ENCODE measurements at places on chromosomes 7 and 10. TPM values are rescaled to one million over a fixed set of nuclear protein-coding genes. Genes with fewer than 3 reads are reported as not detected.

HOXA2 gene
- total RNA-seq, result 6.4 TPM

HERC4 gene
- total RNA-seq, result 154 TPM

GRCh38 chr10:61183967-61184366 is 240.0 kb upstream of the RHOBTB1 start:
- no peak for DNase-seq

DNA sequence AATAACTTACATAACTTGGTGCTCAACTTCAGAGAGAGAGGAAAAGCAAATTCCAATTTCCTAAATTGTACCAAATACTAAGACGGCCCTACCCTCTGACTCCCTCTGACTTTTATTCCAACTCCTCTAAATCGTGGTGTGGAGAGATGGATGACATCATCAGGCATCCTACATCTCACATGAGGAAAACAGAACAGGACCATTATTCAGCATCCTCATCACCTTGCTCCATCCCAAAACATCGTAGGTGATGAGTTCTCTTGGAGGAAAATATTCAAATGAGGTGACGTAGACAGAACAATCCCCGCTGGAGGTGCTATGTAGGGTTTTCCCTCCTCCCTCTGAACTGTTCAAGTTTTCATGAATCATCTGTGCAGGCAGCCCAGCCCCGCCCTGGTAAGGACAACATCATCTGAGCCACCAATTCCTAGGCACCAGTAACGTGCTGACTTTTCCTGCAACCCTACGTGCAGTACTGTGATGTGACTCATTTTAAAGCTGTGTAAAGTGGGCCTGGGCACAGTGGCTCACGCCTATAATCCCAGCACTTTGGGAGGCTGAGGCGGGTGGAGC is 167.2 kb downstream of the CALN1 start:
- no peak for DNase-seq

DNA sequence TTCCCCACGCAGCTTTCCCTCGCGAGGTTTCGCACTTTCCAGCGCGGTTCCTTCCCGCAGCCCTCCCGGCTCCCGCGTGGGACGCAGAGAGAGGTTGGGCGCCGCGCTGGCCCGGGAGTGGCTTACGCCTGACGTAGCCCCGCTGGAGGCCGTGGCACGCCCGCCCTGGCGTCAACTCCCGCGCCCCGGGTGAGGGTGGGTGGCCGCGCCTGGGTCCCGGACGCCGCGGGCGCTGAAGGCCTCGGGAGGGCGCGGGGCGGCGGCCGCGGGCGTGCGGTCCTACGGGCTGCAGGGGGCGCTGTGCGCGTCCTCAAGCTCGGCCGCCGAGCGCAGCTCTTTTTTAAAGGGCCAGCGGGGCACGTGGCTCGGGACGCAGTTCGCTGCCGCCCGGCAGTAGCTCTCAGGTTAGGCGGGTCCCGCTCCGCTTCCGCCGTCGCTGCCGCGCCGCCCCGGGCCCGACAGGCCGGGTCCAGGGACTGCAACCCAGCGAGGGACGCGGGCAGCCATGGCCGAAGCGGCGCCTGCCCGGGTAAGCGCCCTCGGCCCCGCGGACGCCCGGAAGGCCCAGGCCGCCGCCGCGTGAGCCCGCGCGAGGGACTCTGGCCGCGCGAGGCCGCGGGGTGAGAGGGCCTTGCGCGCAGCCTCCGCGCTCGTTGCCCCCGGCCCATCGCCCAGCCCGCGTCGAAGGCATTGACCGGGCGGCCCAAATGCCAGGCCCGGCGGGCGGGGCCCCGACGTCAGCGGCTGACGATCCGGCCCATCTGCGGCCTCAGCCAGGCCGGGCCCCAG is at the start of gene ZNF783:
Gene ZNF783 (plus strand): TSS at position 368 of the 789 bp plus-strand sequence. CDS start 138 bp downstream, at position 506.
- peak; percentile 90 for DNase-seq

- DNase-seq, result peak; percentile 89
Observed at GRCh38 chr7:157010588-157011332, at the start of gene MNX1. TSS of gene MNX1 (minus strand) at chr7:157010663. CDS start at chr7:157010350, 313 bp downstream.

- DNase-seq, result no peak
Observed at GRCh38 chr10:16717622-16718395, 99.4 kb downstream of the RSU1 start.

DNA sequence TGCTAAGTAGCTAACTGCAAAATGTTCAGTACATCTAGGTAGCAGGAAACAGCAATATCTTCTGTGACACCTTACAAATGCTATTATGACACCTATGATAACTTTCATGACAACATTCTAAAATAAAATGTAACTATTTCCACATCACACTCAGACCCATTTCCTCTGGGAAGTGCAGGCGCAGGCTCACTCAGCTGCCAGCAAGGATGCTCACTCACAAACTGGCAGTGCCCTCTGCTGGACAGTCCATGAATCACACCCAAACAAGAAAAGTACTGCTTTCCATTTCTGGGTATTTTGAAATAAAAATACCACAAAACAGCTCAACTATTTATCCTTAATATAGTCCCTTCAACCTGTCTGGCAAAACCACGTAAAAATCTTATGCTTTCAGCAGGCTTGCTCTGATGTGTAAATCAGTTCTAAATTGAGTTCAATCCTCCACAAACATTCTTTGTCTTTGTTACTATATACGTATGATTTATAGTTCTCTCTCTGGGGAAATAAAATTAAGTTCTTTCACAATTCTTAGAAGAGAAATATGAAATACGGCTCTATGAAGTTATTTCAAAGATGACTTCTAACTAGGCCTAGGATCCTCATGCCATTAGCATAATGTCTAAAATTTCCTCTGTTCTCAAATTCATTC is 176.6 kb downstream of the PARD3 start:
- peak; percentile 82 for DNase-seq

GRCh38 chr10:99345350-99345749 is 16.2 kb downstream of the CNNM1 start:
- DNase-seq, result no peak

DNA sequence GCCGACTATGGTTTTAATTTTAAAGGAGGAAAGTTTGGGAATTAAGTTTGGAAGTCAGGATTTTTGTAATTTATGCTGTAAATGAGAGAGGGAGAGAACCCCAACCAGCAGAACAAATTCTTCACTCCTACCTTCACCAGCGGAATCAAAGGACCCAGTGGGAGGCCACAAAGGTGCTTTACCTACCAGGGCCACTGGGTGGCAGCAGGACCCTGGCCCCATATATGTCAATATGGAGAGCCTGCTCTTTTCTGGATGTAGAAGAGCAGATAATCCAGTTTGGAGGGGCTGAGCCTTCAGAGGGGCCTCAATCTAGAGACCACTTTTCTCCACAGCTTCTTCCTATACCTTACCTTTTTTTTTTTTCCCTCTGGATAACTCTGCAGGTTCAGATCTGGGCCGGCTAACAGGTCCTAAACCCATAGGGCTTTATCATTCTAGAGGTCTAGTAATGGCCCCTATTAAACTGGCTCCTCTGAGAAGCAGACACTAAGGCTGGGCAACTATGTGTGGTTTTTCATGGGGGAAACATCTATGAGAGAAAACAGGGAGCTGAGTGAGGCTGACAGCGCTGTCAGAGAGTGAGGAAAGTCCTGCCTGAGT is 8.5 kb upstream of the SCD start:
- DNase-seq, result peak; percentile 83

- no peak for DNase-seq
Observed at GRCh38 chr10:33101392-33101787, 143.4 kb upstream of the ITGB1 start.

- no peak for DNase-seq
Observed at GRCh38 chr10:33126742-33127141, 168.7 kb upstream of the ITGB1 start.

DNA sequence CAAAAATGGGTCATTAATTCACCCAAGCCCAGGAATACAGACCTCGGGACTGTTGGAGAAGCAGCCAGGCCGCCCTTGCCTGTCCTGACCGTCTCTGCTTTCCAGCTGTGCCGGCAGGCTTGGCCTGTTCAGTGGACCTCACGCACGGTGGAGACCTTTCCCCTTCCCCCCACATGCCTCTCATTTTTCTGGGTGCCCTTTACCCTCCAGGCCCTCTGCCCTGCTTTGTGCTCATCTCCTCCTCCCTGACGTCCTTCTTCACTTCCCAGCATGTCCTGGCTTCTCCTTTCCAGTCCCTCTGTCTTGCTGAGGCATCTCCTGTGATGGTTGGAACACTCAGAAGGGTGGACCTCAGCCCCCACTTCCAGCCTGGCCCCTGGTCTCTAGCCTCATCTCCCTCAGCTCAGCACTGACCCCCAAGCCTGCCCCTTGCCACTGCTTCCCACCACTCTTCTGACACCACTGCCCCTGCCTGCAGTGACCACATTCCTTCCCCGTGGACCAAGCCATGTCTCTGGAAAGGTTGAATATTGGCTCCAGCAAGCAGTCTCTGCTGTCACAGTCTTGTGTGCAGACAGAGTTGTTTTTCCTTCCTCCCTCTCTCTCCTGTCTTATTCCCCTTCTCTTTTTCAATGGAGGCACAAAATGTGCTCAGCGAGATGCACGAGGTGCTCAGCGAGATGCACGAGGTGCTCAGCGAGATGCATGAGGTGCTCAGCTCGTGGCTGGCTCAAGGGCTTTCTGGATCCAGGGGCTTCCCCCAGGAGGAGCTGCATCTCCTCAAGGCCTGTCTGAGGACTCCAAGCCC is 14.9 kb downstream of the BAG3 start:
- no peak for DNase-seq

DNA sequence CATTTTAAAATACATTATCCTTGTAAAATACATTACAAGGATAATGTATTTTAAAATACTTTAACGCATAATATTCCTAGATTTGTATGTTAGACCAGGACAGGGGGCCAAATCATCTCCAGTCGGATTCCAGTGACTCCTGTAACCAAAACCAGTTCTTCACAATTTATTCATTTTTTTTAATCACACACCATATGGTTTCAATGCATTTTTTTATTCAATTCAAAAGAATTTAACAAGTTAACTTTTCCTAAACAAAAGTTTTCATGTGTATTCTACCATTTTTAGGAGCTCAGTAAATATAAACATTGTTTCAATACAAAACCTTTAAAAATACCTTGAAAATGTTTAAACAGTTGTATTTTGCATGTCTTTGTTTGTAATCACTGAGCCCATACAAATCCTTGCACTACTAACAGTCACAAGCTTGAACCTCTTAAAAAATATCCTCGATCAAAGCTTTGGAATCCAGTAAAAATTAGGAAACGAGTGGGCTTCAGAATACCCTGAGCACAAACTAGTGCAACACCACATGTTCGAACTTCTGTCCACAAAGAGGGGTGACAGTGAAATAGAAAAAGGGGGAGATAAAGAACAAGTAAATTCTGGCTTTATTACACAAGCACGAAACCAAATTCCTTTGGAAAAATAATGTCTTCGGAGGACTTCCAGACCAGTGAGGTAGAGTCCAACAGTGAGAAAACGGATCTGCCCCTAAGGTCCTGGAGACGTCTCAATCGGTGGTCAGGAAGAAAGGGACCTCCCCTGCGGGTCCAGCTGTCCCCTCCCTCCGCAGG is 1.6 kb downstream of the CCDC71L start:
- DNase-seq, result no peak

DNA sequence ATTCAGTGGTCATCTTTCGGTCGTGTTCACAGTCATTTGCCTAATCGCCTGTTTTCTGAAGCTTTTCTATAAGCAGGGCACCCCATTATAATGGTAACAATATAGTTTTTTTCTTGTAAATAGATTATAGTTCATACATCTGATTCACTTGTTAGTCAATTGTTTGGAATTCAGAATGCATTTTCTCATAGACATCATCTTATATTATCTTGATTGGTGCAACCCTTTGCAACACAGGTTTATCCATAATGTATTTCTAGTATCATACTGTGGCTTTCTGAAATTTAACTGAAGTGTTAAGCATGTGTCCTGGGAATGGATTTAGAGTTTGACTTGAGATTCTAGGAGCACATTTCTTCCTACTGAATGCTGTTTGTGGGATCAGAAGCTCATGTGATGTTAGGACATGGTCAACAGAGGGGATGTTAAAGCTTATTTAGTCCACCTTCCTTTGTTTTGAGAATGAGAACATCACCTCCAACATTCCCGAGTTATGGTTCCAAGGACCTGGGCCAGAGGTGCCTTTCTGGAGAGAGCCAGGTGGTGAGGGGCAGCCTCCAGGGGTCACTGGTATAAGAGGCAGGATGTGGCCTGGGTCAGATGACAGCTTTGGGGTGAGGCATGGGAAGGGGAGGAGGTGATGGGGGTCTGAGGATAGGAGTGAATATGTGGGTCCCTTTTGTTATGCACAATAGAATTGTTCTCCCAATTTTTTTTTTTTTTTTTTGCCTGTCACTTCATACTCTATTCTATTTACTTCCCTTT is 415.6 kb downstream of the EXOC4 start:
- no peak for DNase-seq

GRCh38 chr7:22302193-22302592 is 54.8 kb downstream of the RAPGEF5 start:
- no peak for DNase-seq

- DNase-seq, result peak; percentile 50
Observed at GRCh38 chr7:140810830-140811556, 113.7 kb downstream of the BRAF start.

DNA sequence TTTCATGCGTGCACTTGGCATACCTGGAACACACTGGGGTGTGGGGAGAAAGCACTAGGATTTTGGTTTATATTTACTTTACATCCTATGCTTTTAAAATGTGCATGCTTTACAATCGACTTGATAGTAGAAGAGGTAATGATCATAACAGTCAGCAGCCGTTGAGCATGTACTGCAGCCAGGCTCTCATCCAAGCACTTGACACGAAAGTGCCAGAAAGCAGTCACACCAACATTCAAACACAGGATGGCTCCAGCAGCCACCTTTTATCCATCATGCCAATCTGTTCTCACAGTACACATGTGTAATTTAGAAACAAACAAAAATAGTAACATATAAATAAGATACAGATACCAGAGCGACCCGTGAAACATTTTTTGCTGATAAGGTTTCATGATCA is 1.2 kb upstream of the FAM241B start:
- no peak for DNase-seq

DNA sequence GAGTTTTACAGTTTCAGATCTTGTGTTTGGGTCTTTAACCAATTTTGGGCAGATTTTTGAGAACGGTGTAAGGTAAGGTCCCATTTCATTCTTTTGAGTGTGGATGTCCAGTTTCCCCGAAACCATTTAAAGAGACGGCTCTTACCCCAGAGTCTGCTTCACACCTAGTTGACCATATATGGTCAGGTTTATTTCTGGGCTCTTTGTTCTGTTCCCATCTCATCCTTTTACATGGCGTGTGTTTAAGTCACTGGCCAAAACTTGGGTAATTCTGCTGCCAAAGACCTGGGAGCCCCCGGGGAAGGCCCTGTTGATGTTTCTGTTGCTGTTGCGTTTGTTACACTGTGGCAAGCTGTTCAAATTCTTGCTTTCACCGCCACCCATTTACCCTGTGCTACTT is 120.1 kb downstream of the PTPRN2 start:
- no peak for DNase-seq

DNA sequence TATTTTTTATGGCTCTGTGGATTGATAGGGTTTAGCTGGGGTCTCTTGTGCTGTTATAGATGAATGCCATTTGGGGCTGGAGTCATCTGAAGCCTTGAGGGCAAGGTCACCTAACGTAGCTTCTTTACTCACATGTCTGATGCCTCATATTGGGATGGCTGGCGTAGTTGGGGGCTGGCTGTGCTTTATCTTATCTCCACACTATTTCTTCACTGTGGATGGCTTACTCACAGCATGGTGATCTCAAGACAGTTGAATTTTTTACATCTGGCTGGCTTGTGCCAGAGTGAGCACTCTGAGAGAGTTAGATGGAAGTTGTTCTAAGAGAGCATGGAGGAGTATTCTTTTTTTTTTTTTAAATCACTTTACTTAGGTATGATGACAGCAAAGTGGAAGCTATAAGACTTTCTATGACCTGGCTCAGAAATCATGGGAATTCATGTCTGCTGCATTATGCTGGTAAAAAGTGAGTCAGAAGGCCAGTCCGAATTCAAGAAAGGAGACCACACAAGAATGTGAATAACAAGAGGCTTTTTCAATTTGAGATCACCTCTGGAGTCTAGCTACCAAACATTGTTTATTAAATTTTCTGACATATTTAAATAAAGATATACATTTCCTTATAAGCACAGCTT is 252.4 kb upstream of the TPK1 start:
- DNase-seq, result no peak
